ENCODE measurements at places on chromosomes 2 and 18.

DNA sequence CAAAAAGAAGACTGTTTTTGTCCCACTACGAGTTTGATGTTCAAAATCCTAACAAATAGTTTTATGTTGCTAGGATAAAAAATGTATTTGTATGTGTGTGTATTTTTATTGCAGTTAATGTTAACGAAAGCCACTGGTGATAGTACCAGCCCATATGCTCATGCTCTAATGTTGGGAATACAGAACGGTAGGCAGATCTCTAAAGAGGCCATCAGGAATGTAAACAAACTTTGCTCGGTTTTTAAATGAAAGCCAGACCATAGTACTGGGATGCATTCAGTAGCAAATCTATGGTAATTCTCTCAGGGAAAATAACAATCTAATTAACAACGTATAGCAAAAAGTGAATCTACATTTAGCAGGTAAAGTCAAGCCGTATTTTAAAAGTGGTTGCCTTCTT lies 208.1 kb downstream of the NEDD4L start:
- DNase-seq: no peak

DNA sequence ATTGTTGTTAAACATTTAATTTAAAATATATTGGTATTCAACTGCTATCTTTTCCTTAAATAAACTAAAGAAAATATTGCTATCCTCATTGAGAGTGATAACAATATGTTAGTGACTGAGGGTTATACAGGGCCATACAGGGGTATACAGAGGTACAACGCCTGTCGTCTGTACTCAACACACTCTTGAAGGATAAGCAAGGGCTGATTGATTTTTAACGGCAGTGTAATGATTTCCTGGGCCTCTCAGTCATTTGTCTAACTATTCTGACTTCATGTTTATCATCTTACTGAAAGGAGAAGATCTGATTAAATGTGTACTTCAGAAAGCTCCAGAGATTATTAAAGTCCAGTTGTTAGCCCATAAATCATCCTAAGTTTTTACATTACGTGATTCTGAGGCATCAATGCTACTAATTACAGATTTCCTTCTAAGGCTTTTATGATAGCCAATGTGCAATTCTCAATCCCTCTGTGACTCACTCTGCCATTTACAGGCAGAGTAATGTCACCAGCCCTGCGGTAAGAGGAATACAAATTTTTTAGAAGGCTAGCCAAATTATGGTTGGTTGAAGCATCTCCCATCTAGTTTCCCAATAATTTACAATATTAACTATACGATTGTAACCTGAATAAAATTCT lies 893.0 kb upstream of the CHAC2 start:
- DNase-seq: no peak

GRCh38 chr2:120218181-120218580 lies 5.0 kb downstream of the TMEM185B start:
- DNase-seq: no peak

GRCh38 chr2:225236769-225237323 lies 162.7 kb upstream of the NYAP2 start:
- no peak for DNase-seq

GRCh38 chr18:14941792-14942191 lies 193.8 kb downstream of the ANKRD30B start:
- no peak for DNase-seq

DNA sequence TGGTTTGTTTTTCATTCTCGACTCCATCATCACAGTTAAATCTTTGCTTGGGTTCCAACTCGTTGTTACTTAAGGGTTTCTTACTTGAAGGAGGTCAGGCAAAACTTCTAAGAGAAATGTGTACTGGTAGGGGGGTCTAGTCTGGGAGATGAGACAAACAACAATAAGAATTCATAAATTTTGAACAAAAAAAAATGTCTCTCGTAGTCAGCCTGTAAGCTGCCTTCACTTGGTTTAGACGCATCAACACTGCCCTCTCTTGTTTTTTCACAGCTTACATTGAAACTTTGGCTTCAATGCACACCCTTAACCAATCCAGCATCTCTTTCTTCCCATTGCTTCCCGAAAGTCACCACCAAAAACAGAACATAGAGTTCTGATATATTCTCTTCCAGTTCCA lies 576.4 kb upstream of the PIK3C3 start:
- DNase-seq: no peak

- DNase-seq: no peak
Measured at GRCh38 chr2:107197594-107198294, 311.8 kb upstream of the ST6GAL2 start.

GRCh38 chr2:68135448-68136320 lies 22.0 kb upstream of the PNO1 start:
- DNase-seq: no peak

- DNase-seq: no peak
Measured at GRCh38 chr2:51490576-51491234, 458.8 kb upstream of the NRXN1 start.

- DNase-seq: no peak
Measured at GRCh38 chr2:173090276-173090877, 14.7 kb downstream of the MAP3K20 start.

DNA sequence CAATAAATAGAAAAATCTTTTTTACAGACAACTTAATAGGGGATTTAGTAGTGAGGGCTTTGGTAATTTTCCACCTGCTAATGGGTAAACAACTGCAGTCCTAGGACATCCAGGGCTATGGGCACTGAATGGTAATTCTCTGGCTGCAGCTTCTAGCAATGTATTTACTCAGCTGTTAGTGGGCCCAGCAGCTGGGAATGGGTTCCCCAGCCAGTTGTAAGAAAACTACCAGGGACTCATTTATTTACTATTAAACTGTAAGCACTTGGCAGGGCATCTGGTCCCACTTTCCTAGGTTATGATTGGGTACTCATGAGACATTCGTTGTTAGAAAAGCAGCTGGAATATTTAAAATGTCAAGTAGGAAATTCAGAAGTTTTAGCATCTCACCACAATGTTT lies 363.8 kb upstream of the TRIB2 start:
- DNase-seq: no peak

DNA sequence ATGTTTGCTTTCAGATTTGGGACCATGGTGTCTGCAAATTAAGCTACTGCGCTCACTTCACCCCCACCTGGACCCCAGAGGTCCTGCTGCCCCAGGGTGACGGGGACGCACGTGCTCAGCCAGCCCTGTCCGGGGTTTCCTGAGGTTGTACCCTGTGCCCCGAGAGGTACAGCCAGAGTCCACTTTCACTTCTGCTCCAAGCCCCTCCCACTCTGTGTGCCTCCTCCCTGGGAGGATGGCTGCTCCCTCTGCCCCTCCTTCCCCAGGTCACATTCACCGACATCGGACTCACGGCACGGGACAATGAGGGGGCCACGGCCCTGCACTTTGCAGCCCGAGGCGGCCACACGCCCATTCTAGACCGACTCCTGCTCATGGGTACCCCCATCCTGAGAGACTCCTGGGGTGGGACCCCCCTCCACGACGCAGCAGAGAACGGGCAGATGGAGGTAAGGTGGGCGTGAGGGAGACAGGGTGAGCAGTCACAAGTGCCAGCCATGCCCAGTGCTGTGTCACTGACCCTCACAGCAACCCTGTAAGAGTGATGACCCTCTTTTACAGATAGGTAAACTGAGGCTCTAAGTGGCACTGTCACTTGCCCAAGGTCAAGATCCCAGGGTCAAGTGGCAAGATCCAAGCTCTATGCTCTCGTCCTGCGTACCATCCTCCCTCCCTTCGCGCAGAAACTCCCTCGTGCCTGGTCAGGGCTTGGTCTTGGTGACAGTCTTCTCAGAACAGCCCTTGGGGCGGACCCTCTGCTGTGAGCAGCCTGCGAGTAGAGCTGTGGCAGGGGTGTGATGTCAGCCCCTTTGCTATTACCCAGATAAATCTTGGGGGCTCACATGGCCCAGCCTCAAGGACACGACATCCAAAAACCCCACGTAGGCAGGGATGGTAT lies 7.6 kb downstream of the ESPNL start:
- DNase-seq: no peak
